CD4-positive, alpha-beta T cell treated with Interleukin-2 at 100 ng/mL for 4 hours (primary cell): ENCODE measurements at places on chromosomes 4 and X.

DNA sequence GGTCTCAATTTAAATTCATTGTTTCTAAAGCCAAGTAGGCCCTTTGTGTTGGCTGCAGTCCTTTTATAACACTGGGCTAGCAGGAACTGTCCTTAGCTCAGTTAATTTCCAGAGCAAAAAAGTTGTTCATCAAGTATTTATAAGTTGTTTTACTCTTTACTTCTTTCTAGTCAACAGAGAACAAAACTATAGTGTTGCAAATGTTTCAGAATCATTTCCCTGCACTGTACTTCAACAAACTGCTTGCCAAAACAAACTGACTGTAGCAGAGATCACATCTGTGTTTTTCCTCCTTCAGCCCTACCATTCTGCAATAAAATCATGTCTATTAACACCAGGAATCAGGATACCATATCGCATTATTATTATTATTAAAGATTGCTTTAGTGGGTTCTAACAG lies 168.5 kb upstream of the SH3RF1 start:
- DNase-seq, result no peak

DNA sequence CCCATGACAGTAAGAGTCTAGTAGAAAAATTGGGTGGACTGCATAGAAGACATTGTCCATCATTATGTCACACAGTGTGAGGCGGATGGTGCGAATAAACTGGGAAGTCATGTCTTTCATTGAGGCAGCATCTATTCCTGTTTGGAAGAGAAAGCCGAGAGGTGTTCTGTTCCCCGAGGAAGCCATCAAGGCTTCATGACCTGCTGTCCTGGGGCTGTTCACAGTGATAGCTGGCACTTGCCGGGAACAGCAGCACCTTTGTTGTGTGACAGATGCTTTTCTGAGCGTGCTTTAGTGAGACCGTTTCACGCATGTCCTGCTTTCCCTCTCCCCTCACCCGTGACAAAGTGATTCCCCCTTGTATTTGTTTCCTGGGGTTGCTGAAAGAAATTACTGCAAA lies 20.3 kb downstream of the RGS12 start:
- DNase-seq, result no peak

GRCh38 chr4:37628977-37629609 lies 57.1 kb downstream of the RELL1 start:
- no peak for DNase-seq

GRCh38 chrX:12994321-12994720 lies 19.4 kb downstream of the TMSB4X start:
- no peak for DNase-seq
